ENCODE measurements at places on chromosomes 1 and 21. TPM values are rescaled to one million over a fixed set of nuclear protein-coding genes. Genes with fewer than 3 reads are reported as not detected.

DNA sequence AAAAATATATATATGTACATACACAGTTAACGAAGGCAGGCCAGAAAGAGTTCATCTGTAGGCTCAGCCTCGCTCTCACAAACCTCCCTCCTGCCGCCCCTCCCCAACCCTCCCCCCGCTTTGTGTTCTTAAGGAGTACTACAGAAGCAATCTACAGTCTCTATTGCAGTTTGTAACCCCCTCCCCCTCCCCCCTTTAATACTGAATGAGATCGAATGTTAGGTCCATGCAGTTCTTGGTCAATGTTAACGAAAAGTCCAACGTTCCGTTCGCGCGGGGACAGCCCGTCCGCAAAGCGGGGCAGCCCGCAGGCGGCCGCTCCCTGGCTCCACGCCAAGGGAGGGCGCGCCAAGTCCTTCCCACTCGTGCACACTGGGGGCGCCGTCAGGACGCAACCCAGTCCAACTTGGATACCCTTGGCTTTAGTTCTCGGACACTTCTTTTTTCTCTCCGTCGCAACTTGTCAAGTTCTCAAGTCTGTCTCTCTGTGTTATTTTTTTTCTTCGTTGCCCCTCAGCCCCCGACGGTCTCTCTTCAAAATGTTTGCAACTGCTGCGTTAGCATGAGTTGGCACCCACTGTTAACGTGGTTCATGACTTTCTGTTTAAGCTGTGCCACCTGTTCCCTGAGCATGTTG is 2.2 kb downstream of the JUN start:
- DNase-seq, result peak; percentile 58

The CASP9 gene
- 33.8 TPM for total RNA-seq

GRCh38 chr1:174058624-174059023 is 36.5 kb upstream of the RC3H1 start:
- no peak for DNase-seq

DNA sequence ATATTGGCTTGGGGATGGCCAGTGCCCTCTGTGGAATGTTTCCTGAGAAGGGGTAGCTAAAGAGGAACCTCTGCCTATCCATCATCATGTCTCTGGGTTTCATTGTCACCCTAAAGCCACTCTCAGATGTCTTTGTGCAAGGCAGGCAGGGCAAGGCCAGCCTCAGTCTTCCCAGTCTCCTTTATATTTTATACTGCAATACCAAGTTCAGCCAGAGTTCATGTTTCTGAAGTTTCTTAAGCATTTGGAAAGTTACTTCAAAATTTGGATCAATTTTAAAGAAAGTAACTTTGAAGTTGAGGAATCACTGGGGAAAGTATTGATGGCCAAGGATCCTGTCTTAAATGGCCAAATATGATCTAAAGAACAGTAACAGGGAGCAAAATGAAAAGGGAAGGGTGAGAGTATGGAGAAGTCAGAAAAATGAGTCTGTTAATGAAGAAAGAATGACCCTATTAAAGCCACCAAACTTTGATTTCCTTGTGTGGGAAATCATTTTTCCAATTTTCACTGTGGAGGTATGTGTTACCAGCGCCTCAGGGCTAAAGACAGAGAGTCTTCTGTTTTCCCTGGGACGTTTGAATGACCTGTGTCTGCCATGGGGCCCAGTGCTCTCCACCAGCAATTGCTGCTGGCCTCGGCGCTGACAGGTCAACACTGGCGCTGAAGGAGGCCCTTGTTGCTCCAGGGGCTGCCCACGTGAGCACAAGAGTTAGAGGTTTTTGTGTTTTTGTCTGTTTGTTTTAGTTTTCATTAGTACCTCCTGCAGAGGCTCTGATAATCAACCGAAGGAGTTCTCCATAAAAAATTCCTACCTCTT is 93.9 kb downstream of the ATP5PO start:
- DNase-seq, result no peak

All from Peyer's patch (tissue), 4 donors.